ENCODE measurements at places on chromosomes 5 and 9.

DNA sequence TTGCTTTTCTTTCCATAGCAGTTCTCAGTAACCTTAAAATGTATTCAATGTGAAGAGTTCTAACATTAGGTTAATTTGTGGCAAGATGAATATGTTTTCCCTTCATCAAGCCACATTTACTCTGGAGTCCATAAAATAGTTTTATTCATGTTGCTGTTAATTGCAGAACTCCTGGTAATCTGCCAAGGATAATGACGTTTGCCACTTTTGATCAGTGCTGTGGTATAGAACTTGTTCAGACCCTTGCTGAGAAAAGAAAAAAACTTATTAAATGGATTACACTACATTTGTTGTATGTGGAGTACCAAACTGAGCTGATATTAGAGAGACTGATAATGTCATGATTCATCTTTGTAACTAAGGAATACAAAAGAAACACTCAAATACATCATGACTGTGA, 212.4 kb upstream of the DMAC1 start:
- DNase-seq = peak; percentile 27

DNA sequence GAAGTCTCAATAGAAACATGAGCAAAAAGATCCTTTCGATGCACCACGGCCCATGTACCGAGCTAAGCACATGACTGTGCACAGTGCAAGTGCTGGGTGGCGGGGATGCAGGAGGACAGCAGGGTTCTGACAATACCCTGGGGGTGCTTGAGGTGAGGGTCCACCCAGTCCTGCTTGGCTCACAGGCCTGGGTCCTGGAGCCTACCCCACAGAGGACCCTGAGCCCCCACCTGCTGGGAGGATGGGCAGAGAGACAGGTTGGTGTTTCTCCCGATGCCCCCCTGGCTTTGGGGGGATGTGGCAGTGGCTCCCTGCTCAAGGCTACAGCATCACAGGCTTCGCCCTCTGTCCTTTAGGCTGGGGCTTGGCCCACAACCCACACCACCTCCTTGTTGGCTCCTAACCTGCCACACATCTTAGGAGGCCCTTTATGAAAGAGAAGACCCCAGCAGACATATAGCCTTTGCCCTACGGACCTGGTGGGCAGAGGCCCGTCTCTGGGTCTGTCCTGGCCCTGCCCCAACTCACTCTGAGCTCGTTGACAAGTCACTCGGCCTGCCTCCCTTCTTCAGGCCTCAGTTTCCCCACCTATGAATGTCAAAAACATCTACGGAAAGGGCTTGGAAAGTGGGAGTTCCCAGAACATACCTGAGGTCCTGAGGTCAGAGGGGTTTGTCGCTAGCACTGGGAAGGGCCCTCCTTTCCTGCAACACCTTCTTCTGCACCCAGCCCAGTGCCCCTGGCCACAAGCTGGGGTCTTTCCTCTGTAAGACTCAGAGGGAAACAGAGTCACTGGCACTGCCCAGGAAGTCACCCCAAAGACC, 50.3 kb downstream of the BARX1 start:
- DNase-seq = no peak

GRCh38 chr9:86525182-86525581, 171.0 kb upstream of the TUT7 start:
- DNase-seq = no peak

DNA sequence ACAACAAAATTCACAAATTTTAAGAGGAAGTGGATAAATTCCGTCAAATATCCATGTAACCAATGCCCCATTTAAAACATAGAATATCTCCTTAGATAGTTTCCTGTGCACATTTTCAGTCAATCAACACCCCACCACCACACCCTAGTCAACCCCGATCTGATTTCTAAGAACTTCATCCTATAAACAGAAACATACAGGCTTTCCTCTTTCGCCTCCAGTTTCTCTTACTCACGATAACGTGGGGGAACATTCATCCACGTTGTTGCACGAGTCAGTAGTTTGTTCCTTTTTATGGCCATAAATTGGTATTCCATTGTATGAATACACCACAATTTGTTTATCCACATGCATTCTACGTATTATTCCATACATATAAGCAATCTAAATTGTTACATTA, 35.6 kb upstream of the TRIO start:
- no peak for DNase-seq

- no peak for DNase-seq
These were observed 352.3 kb downstream of the PTPRD start for GRCh38 chr9:10260501-10260900.

DNA sequence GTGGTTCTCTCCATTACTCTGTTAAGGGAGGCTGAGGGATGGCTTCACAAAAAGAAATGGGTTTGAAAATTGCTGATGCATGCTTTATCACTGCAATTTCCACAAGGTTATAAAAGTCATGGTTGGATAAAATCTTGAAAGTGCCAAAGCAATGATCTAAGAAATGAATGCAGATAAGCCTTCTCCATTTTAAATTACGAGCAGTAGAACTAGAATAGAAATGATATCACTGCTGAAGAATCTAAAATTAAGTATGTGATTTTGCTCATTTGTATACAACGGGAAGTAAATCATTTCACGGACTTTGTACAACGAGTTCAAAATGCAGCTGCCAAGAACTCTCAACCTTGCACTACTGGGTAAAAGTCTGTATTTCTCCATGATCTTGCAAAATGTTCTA, 299.0 kb downstream of the PRELID2 start:
- DNase-seq = no peak

GRCh38 chr5:98104454-98105188, 668.8 kb upstream of the RGMB start:
- DNase-seq = no peak

DNA sequence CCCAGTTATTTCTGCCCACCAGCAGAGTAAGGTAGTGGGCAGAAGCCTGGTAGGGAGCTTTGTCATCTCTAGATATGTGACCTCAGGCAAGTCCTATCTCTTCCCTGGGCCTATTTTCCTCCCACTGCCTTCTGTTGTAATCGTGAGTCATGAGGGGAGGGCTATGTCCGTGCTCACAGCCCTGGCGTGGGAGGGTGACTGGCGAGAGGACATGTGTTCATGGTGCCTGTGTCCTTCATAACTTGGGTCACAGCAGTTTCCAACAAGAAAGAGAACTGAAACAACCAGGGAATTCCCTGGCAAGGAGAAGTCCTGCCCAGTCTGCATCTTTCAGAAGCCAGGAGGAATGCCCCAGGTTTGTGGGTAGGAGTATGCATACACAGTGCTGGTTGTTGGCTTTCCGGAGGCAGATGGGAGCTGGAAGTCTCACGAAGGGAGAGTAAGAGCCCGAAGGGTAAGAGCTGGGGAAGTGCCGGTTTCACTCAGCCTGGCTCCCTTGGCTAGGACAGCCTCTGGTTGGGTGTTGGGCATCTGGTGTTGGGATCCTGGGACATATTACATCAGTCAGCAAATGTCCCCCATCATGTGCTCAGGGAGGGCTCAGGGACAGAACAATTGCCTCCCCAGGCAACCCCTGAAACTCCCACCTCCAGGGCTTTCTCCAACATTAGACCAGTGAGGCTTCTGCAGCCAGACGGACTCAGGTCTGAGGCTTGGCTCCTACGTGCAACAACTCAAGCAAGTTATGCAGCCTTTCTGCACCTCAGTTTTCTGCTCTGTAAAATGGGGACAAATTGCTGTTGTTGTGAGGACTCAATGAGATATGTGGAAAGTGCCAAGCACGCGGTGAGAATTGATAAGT, 4.3 kb upstream of the TIFAB start:
- peak; percentile 44 for DNase-seq

GRCh38 chr5:143770450-143770849, 41.5 kb upstream of the HMHB1 start:
- no peak for DNase-seq

DNA sequence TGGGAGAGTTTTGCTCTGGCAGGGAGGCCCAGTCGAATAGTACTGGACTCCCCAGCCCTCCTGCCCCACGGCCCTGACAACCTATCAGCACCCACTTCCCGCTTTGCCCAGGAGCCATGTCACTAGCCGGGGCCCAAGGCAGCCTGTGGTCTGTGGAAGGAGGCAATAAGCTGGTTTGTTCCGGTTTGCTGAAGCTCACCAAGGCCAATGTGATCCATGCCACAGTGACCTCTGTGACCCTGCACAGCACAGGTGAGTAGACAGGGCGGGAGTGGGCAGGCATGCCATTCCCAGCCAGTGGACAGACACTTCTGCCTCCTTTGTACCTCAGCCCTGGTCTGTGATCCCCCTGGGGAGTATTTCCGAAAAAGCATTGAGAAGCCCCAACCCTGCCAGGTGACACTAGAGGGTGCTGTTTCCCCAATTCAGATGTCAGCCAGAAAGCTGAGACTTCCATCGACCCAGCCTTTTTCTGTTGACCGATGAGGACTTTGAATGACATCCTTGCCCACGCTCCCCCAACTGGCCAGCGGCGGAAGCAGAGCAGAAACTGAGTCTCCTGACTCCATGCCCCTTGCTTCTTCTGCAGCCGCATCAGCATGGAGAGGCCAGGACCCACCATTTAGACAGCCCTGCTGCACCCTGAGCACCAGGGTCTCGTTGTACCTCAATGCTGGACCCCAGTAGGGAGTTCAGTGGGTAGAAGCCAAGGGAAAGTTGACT, 9.6 kb downstream of the PCYOX1L start:
- DNase-seq = peak; percentile 87

- DNase-seq = no peak
These were observed 9.0 kb downstream of the C5orf63 start for GRCh38 chr5:127064253-127064840.

GRCh38 chr5:62538017-62538942, 40.3 kb upstream of the LRRC70 start:
- DNase-seq = no peak

DNA sequence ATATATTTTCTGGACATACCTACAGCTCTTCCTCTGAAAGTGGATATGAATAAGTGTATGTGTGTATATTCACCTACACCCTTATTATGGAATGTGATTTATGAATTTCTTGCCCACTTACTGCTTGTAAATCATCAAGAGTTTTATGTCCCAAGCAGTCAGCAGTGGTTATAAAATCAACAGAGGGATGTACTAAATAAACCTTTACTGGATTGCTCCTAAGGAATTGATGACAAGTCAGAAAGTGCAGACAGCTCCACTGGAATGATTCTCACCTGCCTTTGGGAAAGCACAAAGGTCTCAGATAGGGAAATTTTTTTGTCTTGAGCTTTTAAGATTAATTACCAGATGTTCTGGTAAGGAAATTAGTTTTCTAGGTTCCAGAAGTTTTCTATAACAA, 9.3 kb downstream of the TMEM174 start:
- DNase-seq = no peak

GRCh38 chr5:38827525-38827924, 18.3 kb upstream of the OSMR start:
- no peak for DNase-seq

GRCh38 chr9:110065532-110065931, 142.4 kb downstream of the C9orf152 start:
- no peak for DNase-seq

- no peak for DNase-seq
These were observed 3.3 kb downstream of the PRELID1 start for GRCh38 chr5:177306674-177307543.

- no peak for DNase-seq
These were observed 8.2 kb upstream of the DOCK2 start for GRCh38 chr5:169628892-169629291.

GRCh38 chr5:97542469-97542868, 359.4 kb upstream of the RIOK2 start:
- DNase-seq = no peak

- DNase-seq = no peak
These were observed 3.2 kb downstream of the ZNF618 start for GRCh38 chr9:113879318-113879717.

DNA sequence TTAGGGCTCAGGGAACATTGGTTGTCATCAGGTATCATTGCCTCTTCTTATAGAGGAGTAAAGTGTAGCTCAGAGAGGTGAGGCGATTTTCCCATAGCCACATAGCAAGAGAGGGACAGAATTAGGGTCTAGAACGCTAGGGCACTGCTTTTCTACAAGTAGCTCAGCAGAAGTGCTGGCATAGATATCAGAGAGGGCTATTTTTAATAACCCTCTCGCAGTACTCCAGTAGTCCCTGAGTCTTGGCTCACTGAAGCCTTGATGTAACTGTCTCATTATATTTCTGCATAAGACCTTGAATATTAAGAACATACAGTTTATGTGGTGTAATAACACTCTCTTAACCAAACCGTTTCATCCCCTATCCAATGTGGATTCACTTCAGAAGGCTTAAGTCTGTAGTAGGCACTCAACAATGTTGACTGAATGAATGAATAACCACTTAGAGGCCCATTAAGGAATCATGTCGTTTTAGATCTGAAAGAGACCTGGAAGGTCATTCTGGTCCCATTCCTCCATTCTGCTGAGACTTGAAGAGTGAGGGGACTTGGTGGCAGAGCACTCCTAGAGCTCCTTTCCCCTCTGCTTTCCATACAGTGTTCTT, 4.7 kb upstream of the FRMPD1 start:
- DNase-seq = no peak

GRCh38 chr5:146948666-146949065, 70.1 kb upstream of the PPP2R2B start:
- DNase-seq = no peak

- DNase-seq = peak; percentile 27
These were observed 111.7 kb downstream of the AP3B1 start for GRCh38 chr5:78182838-78183237.

DNA sequence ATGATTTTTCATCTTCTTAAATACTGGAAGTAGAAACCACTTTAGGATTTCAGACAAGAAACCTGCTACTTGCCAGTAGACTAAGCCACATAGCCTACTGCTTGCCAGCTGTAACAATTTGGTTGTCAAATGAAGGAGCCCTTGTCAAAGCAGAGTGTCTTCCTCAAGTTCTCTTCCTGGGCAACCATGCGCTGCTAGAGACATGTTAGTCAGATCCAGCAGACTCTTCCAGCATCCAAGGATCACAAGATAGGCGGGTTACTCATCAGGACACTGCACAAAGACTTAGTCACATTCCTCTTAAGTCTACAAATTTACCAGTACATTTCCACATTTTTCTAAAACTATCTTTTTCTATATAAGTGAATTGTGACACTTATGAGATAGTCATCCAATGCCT, 24.4 kb downstream of the SKIC3 start:
- no peak for DNase-seq

DNA sequence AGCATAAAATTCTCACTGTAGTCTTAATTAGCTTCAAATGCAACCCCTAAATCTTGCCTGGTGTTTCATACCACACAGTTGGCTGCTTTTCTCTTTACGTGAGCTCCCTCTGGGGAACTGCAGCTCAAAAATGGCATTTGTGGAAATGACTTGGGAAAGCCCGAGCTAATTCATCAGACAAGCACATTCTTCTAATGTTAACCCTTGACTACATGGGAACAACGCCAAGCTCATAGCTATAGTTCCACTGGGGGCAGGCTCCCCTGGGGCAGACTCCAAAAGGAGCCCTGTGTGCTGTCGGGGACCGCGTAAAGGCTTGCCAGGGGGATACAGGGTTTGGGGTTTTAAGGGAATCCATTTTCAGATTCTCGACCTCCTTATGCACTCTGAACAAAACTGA, 301.4 kb upstream of the DAP start:
- DNase-seq = no peak

DNA sequence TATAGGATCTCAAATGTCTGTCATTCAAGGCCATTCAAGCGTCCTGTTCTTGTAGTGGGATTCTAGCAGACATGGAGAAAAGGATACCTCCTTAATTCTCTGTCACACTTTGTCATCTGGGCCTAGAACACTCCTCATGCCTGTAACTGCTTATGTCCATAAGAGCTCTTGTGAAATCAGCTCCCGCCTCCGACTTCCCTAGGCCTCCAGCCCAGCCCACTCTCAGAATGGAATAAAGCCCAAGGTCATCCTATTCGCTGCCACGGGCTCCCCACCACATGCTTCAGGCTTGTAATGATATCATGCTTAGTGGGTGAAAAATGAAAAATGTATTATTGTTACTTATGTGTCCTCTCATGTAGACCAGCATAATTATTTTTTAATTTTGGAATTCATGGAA, 632.5 kb downstream of the ISL1 start:
- peak; percentile 20 for DNase-seq

- DNase-seq = peak; percentile 14
These were observed 476.8 kb downstream of the CETN3 start for GRCh38 chr5:89932771-89933181.
